ENCODE measurements at places on chromosomes 4 and X.

DNA sequence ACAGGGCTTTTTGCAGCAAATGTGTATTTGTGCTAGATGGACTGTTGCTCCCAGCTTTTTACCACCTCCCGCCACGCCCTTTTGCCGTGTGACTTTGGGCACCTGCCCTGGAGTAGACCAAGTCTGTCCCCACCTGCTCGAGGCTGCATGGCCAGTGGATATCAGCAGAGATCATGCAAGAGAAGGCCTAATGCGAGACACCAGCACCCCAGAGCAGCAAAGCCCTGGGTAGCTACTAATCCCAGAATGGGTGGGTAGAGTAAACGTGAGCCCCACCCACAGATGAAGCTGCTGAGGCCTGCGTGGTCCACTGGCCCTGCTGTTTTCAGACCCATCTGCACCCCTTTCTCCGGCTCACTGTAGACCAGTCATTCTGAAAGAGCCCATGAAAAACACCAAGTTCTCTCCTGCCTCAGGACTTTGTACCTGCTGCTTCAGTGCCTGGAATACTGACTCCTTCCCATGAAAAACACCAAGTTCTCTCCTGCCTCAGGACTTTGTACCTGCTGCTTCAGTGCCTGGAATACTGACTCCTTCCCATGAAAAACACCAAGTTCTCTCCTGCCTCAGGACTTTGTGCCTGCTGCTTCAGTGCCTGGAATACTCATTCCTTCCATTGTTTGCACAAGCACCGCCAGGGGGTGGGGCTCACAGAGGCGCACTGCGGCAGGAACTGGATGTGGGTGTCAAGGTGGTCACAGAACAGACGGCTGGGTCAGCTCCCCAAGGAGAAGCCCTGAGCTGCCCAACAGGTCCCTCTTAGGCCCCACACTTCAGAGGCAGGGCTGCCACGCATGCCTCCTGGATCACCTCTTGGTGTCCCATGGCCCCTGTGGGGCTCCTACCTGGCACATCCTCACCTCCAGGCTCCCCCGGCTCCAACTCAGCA is 5.1 kb upstream of the TNIP2 start:
- H3K36me3 ChIP-seq, result no peaks in the 10 kb centered on the region
- H3K27ac ChIP-seq, result no peak overlapping the region
- DNase-seq, result no peak
- peaks cover 8% of the 10 kb centered on the region for H3K4me1 ChIP-seq
- no peak overlapping the region for H3K4me3 ChIP-seq

DNA sequence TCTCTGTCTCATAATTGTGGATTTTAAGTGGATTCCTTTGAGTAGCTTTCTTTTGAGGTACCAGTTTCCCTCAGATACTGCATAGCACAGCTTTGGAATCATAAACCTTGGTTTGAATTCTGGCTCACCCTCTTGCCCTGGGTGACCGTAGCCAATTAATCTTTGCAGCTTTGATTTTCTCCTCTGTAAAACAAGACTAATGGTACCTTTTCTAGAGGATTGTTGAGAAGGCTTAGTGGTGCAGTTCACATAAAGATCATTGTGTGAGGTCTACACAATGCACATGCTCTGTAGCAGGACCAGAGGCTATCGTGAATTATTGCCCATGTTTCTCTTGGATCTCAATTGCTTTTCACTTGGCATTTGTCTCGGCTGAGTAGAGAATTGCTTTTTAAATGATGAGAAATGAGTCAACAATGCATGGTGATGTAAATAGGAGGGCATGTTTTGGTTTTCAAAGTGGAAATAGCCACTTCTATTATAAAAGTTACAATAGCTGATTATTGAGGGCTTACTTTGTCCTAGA is 47.9 kb downstream of the TMEM131L start:
- H3K36me3 ChIP-seq, result no peaks in the 10 kb centered on the region
- no peak overlapping the region for H3K4me3 ChIP-seq
- H3K27ac ChIP-seq, result no peak overlapping the region

GRCh38 chr4:168167714-168168284 is 75.5 kb downstream of the ANXA10 start:
- H3K36me3 ChIP-seq, result no peaks in the 10 kb centered on the region
- H3K27me3 ChIP-seq, result no peaks in the 10 kb centered on the region
- no peak overlapping the region for H3K4me3 ChIP-seq

- H3K27ac ChIP-seq, result no peak overlapping the region
- no peak overlapping the region for H3K4me3 ChIP-seq
- peaks cover 2% of the 10 kb centered on the region for H3K27me3 ChIP-seq
- H3K36me3 ChIP-seq, result no peaks in the 10 kb centered on the region
Observed at GRCh38 chr4:189177130-189177529, 763.5 kb upstream of the FRG1 start.

- H3K4me3 ChIP-seq, result no peak overlapping the region
- H3K27me3 ChIP-seq, result no peaks in the 10 kb centered on the region
- no peaks in the 10 kb centered on the region for H3K36me3 ChIP-seq
- no peaks in the 10 kb centered on the region for H3K4me1 ChIP-seq
Observed at GRCh38 chrX:45718676-45719075, 518.0 kb upstream of the DIPK2B start.

Data from trophoblast cell (in vitro differentiated cells and primary cell).